ENCODE measurements at places on chromosomes 5 and 9.

GRCh38 chr5:82584631-82585030, 306.5 kb upstream of the RPS23 start:
- no peak for DNase-seq
- no peak overlapping the region for H3K27ac ChIP-seq
- no peaks in the 10 kb centered on the region for H3K36me3 ChIP-seq
- no peaks in the 10 kb centered on the region for H3K27me3 ChIP-seq

- no peak for DNase-seq
- H3K27ac ChIP-seq = no peak overlapping the region
- no peak overlapping the region for H3K4me3 ChIP-seq
- H3K36me3 ChIP-seq = no peaks in the 10 kb centered on the region
- H3K4me1 ChIP-seq = no peaks in the 10 kb centered on the region
- no peaks in the 10 kb centered on the region for H3K27me3 ChIP-seq
These were observed 230.6 kb downstream of the FSTL4 start for GRCh38 chr5:133381571-133382365.

GRCh38 chr9:112856200-112856599, 34.5 kb downstream of the SLC46A2 start:
- H3K27me3 ChIP-seq = no peaks in the 10 kb centered on the region
- no peaks in the 10 kb centered on the region for H3K4me1 ChIP-seq
- H3K36me3 ChIP-seq = peaks cover 4% of the 10 kb centered on the region
- DNase-seq = no peak

- H3K4me1 ChIP-seq = no peaks in the 10 kb centered on the region
- peaks cover 38% of the 10 kb centered on the region for H3K36me3 ChIP-seq
- H3K27ac ChIP-seq = no peak overlapping the region
- DNase-seq = no peak
These were observed 78.8 kb downstream of the GPR21 start for GRCh38 chr9:123112015-123112975.

DNA sequence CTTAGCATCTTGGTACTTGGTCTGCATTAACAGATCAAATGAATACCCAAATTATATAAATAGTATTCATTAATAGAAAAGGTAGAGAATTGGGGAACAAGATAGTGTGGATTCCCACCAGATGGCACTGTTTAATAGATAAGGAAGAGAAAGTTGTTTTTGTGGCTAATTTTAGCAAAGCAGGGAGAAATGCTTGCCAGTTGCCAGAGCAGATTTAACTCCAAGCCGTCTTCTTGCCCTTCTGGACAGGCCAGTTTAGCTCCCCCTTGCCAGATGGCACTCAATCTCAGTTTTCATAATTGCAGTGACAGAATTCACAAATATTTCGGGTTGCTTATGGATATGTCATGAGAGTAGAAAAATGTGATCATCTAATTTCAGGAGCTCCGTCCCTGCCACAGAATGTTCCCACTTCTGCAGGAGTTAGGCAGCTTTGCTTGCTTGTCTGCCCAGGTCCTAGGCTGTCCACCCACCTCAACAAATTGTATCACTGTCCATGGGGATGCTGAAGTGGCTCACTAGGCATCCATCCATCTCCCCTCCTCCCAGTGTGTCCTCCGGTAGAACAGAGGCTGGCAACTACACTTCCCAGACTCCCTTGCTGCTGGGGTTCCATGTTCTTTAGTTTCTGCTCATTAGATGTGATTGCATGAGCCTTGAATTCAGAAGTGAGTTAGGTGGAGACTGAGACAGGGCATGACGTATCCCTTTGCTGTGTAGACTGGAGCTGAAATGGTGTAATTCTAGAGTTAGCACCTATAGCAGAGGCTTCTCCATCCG, 11.8 kb upstream of the HEXB start:
- no peak overlapping the region for H3K4me3 ChIP-seq
- no peaks in the 10 kb centered on the region for H3K27me3 ChIP-seq
- H3K36me3 ChIP-seq = no peaks in the 10 kb centered on the region
- no peak overlapping the region for H3K27ac ChIP-seq
- H3K4me1 ChIP-seq = no peaks in the 10 kb centered on the region
- peak; percentile 56 for DNase-seq

DNA sequence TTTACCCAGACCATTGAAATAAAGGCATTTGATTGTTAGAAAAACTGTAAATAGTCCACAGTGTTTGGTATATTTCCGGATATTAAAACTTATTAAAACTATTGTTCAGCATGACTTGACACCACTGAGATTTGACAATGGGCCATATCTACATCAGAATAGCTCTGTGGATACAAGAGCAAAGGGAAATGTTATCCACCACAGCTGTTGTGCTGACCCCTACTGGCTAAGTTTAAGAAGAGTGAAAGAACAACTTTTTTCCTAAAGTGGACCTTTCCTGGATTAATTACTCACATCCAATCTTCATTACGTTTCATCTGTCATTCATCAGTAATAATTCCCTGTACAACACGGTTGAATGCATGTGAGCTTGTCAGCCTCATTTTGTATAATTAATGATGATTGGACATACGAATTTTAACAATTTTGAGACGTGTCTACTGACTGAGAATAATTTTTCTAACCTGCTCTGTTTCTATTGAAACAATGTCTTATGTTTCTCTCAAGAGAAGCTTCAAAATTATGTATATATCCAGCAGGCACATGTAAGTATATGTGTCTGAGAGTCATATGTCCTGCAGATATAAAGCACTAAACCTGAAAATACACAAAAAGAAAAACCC, 1952.6 kb downstream of the MAT2B start:
- no peak for DNase-seq
- no peak overlapping the region for H3K4me3 ChIP-seq
- no peaks in the 10 kb centered on the region for H3K36me3 ChIP-seq
- H3K4me1 ChIP-seq = no peaks in the 10 kb centered on the region
- no peak overlapping the region for H3K27ac ChIP-seq

- no peaks in the 10 kb centered on the region for H3K4me1 ChIP-seq
- H3K36me3 ChIP-seq = no peaks in the 10 kb centered on the region
- peak; percentile 78 for DNase-seq
- H3K4me3 ChIP-seq = no peak overlapping the region
- no peaks in the 10 kb centered on the region for H3K27me3 ChIP-seq
- no peak overlapping the region for H3K27ac ChIP-seq
These were observed 29.8 kb upstream of the FBP1 start for GRCh38 chr9:94668928-94669729.

GRCh38 chr5:116456036-116456435, 118.6 kb downstream of the SEMA6A start:
- peaks cover 17% of the 10 kb centered on the region for H3K4me1 ChIP-seq
- H3K27me3 ChIP-seq = no peaks in the 10 kb centered on the region
- peaks cover 3% of the 10 kb centered on the region for H3K36me3 ChIP-seq
- H3K27ac ChIP-seq = peak overlapping the region; percentile 84
- no peak overlapping the region for H3K4me3 ChIP-seq

GRCh38 chr5:110267714-110268113, 458.8 kb downstream of the TMEM232 start:
- no peak overlapping the region for H3K27ac ChIP-seq
- H3K4me3 ChIP-seq = no peak overlapping the region
- H3K27me3 ChIP-seq = no peaks in the 10 kb centered on the region
- no peaks in the 10 kb centered on the region for H3K36me3 ChIP-seq

DNA sequence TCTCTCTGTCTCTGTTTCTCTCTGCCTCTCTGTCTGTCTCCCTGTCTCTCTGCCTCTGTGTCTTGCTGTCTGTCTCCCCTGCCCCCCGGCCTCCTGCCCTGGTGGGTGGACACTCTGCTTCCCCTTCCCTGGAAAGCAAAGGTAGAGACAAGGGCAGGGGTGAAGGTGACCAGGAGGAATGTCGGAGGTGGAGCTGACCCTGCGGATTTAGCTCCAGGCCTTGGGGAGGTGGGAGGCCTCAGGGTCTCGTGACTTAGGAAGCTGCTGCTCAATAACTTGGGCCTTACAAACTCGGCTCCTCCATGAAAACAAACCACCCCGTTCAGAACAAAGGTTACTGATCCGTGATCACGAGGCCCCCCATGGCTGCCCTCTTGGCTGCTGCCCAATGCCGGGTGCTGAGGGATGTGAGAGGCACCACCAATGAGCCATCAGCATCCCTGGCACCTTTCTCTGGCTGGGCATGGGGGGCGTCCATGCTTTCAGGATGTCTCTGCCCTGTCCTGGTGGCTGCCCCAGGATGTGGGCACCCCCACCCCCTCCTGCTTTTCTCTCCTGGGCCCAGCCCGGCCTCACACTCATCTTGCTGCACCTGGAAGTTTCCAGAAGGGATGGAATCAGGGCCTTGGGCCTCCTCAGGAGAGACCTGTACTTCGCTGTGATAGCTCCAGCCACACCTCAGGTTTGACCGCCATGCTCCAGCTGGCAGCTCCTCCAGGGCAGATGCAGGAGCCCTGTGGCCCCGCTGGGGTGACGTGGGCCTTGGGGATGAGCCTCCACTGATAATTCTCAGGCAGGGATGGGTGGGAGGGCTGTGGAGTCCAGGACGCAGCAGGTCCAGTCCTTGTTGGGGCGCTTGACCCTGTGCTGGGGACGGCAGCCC, 14.8 kb upstream of the SLC6A19 start:
- H3K36me3 ChIP-seq = no peaks in the 10 kb centered on the region
- H3K4me1 ChIP-seq = no peaks in the 10 kb centered on the region
- H3K4me3 ChIP-seq = no peak overlapping the region

DNA sequence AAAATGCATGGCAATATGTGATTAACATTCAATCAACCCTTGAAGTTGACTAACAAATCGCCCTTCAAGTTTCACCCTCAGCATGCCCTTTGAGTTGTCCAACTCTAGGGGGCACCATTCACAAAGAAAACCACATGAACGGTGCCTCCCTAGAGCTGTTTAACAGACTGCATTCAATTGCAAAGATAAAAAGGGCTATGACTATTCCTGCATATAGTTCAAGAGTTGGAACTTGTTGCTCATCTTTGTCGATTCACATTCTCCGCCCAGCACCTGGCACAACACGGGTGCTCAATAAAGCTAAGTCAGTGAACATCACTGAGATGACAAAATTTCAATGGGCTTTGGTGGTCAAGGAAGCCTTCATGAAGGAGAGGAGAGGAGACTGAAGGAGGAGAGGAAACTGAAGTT, 69.6 kb upstream of the SLC30A5 start:
- no peak overlapping the region for H3K27ac ChIP-seq
- H3K36me3 ChIP-seq = no peaks in the 10 kb centered on the region
- DNase-seq = peak; percentile 78
- no peak overlapping the region for H3K4me3 ChIP-seq

DNA sequence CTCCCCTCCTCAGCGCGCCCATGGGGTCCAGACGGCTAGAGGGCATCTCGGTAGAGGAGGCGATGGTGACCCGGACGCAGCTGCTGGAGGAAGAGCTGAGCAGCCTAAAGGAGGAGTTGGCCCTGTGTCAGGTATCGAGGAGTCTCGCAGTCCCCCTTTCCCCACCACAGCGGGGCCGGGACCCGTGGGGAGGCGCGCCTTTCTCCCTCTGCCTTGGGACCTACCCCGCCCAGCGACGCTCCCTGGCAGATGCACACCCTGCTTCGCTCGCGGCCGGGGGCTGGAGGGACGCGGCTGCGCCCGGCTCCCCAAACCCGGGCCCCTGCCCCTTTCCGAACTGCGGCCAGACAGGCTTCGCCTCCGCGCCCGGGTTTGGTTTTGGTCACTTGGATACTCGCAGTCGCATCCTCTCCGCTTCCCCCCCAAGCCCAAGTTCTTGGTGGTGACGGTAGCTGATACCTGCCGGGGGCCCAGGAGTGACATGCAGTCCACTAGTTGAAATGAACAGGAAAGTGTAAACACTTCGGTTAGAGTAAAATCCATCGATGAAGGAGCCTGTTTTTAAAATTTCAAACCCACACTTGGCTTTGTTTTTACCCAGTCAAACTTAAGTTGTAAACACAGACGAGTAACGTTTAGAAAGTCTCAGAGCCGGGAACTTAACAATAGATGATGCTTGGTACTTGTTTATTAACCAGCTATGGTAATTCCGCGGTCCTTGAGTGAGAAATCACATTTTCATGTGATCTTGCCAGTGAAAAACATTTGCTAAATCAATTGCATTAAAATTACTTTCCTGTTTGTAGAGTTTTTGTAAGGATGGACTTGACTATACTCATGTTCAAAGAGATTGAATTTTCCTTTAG, 688 bp downstream of the CNTLN start:
- peak; percentile 5 for DNase-seq
- no peak overlapping the region for H3K27ac ChIP-seq
- H3K36me3 ChIP-seq = no peaks in the 10 kb centered on the region
- H3K4me1 ChIP-seq = no peaks in the 10 kb centered on the region
- peak overlapping the region; percentile 88 for H3K4me3 ChIP-seq

- no peak for DNase-seq
- no peaks in the 10 kb centered on the region for H3K4me1 ChIP-seq
- H3K27me3 ChIP-seq = no peaks in the 10 kb centered on the region
- H3K36me3 ChIP-seq = no peaks in the 10 kb centered on the region
- no peak overlapping the region for H3K4me3 ChIP-seq
These were observed 701.3 kb upstream of the ACO1 start for GRCh38 chr9:31683116-31683515.

GRCh38 chr9:82010711-82011110, 22.1 kb downstream of the SPATA31D1 start:
- H3K36me3 ChIP-seq = no peaks in the 10 kb centered on the region
- H3K4me3 ChIP-seq = no peak overlapping the region
- no peak for DNase-seq
- H3K4me1 ChIP-seq = no peaks in the 10 kb centered on the region
- no peak overlapping the region for H3K27ac ChIP-seq

DNA sequence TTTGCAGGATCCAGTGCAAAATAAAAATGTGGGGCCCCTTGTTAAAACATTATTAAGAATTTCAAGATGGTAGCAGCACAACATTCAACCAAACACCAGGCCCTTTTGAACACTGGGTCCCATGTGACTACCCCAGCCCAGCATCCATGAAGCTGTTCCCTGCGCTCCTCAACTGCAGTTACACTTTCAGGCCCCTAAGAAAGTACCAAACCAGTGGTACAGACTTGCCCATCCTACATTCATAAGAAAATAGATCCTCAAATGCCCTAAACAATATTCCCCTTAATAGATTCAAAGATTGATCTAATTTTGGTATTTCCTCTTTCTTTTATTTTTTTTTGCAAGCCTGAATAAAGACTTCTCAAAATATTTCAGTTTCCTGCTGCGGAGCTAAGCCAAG, 201.7 kb downstream of the EFNA5 start:
- H3K4me3 ChIP-seq = no peak overlapping the region
- DNase-seq = no peak
- no peaks in the 10 kb centered on the region for H3K27me3 ChIP-seq
- H3K36me3 ChIP-seq = no peaks in the 10 kb centered on the region
- H3K27ac ChIP-seq = peak overlapping the region; percentile 36

GRCh38 chr5:148828511-148829247, 2.3 kb downstream of the ADRB2 start:
- peaks cover 3% of the 10 kb centered on the region for H3K4me1 ChIP-seq
- no peak overlapping the region for H3K4me3 ChIP-seq
- no peak for DNase-seq
- no peaks in the 10 kb centered on the region for H3K36me3 ChIP-seq
- H3K27ac ChIP-seq = no peak overlapping the region
- H3K27me3 ChIP-seq = peaks cover 2% of the 10 kb centered on the region

Data from trophoblast cell (in vitro differentiated cells and primary cell).